ENCODE measurements at places on chromosomes 12 and 14.

DNA sequence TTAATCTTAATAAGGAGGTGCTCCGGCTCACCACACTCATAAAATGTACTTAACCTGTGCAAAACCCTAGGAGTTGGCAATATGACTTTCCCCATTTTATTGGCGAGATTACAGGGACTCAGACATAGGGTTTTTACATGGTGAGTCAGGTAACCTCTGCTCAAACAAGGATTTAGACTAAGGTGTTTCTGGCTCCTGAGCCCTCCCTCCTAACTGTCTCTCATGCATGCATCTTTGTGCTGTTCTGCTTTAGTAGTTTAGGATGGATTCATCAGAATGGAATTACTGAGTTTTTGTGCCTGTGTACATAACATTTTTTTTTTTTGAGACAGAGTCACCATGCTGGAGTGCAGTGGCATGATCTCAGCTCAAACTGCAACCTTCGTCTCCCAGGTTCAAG is 993.3 kb upstream of the TMEM132C start:
- DNase-seq: peak; percentile 77

- peak; percentile 81 for DNase-seq
These were observed 10.8 kb downstream of the PITPNM2 start for GRCh38 chr12:123139926-123140675.

DNA sequence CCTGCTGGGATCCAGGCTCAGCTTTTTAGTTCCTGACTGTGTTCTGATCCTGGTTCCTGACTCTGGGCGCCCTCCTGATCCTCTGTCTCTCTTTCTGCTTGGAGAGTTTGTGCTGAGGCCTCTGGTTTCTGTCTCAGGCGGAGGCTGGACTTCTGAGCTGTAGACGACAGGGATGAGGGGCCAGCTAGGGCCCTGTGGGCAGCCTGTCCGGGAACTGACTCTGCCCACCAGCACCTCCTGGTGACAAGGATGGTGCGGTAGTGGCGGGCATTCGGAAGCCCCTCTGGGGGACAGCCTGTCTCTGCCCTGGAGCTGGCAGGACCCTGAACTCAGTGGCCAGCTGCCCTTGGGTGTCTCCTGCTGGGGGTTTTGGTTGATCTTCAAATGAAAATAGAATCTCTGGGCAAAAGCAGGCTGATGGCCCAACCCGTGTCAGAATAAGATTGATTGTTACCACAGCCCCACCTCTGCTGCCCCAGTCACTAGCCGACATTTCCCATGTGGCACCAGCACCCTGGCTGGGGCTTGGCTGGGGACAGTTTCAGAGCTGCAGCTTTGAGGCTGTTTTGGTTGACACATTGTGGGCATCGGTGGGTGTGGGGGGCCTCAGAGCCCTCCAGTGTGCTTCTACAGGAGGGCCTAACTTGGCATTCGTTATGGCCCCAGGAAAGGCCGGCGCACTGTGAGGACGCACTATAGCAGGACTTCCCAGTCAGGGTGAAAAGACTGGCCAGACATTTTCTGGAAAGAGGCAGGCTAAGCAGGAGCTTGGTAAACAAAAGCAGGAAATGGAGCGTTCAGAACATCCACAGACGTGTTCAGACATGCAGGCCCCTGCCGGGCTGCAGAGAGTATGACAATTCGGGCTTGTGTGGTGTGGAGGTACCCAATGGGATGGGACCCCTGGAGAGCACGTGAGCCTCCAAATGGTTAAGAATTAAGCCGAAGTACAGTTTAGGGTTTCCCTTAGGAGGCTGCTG is 16.2 kb downstream of the KRT80 start:
- DNase-seq: peak; percentile 46

DNA sequence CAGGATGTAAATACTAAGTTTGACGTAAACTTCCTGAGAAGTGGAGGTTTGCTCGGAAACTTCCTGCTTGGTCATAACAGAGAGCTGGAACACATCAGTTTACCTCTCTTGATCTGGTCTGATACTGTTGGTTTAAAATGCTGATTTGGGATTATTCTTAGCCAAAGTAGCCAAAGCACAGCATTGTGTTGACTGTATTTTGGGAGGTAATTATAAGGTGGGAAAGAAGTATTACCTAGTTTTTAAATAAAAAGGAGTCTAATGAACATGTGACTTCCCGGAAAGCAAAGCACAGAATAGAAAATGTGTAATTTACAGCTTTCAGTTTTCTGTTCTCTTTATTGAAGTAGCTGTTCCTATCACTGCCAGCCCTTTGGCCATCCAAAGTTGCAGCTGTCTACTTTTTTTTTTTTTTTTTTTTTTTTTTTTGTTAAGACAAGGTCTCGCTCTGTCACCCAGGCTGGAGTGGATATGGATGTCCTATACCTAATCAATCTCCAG is 52.2 kb upstream of the SRP54 start:
- DNase-seq: no peak

- DNase-seq: no peak
These were observed 4.6 kb downstream of the SERPINA1 start for GRCh38 chr14:94383777-94384176.

GRCh38 chr12:93197067-93197593 is 180.6 kb upstream of the NUDT4 start:
- peak; percentile 14 for DNase-seq

GRCh38 chr14:38209572-38210557 is 2.2 kb downstream of the SSTR1 start:
- no peak for DNase-seq

GRCh38 chr14:21106498-21107282 is 5.8 kb downstream of the TMEM253 start:
- no peak for DNase-seq

DNA sequence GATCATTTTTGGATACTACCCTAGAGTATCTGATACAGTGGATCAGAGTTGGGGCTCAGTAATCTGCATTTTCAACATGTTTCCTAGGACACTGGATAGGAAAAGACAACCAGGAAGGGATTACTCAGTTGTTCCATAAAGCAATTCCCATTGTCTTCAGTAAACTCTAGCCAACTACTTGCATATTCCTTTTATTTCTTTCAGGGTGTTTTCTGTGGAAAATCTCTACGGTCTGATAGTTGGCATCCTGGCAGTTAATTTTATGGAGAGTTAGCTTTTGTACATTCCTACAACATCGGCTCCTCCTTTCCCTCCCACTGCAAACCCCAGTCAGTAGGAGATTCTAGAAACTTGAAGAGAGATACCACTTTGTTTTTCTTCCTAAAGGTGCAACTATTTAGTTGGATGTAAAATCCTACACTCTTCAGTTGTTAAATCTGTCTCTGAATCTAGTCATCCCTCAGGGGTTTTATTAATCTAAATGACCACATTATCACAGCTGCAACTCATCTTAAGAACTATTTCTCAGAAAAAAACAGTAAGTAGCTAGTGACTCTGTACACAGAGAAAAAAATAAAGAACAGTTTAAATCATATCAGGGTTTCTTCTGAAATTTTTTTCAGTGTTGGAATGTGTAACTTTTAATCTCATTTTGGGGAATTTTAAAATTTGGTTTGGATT is 103.9 kb downstream of the PDE3A start:
- DNase-seq: no peak

DNA sequence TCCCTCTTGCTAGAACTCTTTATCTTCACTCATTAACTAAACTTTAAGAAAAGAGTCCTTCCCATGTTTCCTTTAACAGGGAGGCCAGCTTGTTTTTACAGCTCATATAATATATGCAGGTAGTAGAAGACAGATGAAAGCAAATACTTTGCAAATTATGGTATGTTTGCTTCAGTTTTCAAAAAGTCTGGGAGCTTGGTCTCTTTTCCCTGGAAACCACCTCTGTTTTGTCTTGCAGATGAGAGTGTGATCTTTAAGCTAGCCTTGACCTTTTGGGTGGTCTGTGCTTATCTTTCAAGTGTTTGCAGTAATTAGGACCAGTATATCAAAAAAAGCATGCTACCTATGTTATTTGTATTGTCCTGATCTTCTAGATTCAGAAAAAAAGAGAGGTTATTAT is 62.7 kb downstream of the ERC1 start:
- no peak for DNase-seq

GRCh38 chr14:60227291-60227690 is 21.7 kb upstream of the PPM1A start:
- no peak for DNase-seq

DNA sequence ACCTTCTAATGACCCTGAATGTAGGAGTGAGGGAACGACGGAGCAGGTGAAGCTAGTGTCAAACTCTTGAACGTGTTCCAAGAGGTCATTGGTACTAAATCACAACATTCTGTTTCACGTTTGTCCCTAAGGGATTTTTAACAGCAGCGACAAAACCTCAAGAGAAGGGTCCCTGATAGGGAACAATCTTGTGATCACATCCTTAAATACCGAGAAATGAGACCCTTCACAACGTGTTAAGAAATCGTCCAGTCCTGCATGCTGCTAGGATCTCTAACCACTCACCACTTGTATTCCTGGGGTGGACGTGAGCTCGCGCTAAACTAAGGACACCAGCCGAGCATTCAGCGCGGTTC is 134.1 kb upstream of the KRAS start:
- no peak for DNase-seq

GRCh38 chr12:1839464-1839863 is 19.1 kb downstream of the LRTM2 start:
- no peak for DNase-seq

GRCh38 chr14:54639611-54640010 is 72.7 kb downstream of the SAMD4A start:
- no peak for DNase-seq

GRCh38 chr12:110102255-110102654 is 21.9 kb upstream of the IFT81 start:
- DNase-seq: peak; percentile 69

DNA sequence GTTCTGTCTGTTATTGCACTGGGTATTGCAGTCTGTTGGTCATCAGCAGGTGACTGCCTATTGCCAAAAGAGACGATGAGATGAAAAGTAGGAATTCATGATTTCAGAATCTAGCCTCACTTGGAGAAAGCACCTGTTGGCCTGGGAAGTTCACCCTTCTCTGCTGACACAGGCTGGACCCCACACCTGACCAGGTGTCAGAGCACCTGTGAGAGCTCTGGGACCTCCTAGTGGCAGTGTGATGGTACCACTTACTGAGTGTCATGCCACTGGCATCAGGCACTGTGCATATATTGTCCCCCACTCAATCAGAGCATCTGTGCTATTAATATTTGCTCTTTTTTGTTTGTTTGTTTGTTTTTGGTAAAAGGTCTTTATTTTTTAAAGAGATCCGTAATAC is 68.0 kb downstream of the RASSF3 start:
- DNase-seq: no peak

DNA sequence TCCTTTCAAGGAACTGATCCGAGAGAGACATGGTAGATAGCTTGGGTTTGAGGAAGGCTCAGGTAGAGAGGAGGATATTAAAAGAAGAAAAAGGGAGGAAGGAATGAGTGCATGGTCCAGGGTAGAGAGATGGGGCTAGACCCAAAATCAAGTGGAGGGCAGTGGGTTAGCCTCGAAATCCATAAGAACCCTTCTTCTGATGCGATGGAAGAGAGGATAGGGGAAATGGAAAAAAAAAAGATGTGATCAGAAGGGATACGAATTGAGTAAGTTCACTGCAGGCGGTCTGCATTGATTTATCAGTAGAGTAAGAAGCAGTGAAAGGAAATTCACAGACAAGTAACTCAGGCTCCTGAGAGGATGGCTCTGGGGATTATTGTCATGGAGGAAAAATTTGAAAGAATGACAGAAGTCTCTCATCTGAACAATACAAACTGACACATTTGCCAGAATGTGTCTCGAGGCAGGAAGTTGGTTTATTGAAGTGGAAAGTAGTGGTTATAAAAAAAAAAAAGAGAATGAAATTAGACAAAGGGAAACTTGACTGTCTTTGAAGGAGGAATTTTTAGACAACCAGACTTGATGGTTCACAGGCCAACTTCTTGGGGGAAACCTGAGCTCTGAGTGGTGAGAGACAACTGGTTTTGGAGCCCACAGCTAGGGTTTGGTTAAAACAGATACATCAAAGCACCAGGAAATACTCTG is 10.2 kb downstream of the PPFIBP1 start:
- DNase-seq: peak; percentile 66

DNA sequence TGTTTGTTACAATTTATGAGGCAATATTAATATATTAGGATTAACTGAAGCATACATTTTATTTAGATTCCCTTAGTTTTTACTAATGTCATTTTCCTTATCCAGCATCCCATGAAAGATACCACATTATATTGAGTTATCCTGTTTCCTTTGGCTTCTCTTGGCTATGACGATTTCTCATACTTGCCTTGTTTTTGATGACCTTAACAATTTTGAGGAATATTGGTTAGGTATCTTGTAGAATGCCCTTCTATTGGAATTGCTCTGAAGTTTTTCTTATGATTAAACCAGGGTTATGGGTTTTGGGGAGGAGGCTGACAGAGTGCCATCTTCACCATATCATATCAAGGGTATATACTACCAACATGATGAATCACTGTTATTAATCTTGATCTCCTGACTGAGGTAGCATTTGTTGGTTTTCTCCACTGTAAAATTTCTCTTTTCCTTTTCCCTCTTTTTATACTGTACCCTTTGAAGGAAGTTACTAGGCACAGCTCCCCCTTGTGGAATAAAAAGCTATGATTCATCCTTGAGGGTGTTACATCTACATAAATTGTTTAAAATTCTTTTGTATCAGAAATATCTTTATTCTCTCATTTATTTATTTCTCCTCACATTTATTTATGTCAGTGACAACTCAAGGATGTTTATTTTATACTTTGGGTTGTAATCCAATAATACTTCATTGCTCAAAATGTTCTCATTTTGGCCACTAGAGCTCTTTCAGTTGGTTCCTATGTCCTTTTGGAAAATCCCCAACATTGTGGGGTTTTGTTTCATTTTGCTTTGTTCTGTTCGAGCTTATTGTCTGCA is 239.0 kb downstream of the SLC16A7 start:
- peak; percentile 28 for DNase-seq

- DNase-seq: peak; percentile 18
These were observed 32.3 kb downstream of the KCNK13 start for GRCh38 chr14:90093942-90094595.

DNA sequence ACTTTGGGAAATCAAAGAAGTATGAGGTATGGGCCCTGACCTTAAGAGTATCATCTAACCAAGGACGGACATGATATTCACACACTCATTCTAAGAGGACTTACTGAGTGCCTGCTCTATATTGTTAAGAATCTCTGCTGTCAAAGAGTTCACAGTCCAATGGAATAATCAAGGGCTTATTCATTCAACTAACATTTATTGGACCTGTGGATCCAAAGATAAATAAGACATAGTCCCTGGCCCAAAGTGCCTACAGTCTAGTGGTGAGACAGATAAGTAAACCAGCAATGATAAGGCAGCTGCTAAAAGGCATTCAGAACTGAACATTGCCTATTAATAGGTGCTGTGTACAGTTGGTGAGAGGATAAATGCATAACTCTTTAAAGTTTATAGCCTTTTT is 11.0 kb downstream of the WDR20 start:
- no peak for DNase-seq

GRCh38 chr12:93460003-93460402 is 7.3 kb upstream of the MRPL42 start:
- no peak for DNase-seq
